ENCODE measurements at places on chromosomes 1 and 21. TPM values are rescaled to one million over a fixed set of nuclear protein-coding genes. Genes with fewer than 3 reads are reported as not detected.

RAP1A gene
- total RNA-seq: 22.7 TPM

FAM89A gene
- 8.0 TPM for total RNA-seq

KCND3 gene
- 0.21 TPM for total RNA-seq

CLCN6 gene
- total RNA-seq: 22.9 TPM

CD101 gene
- 0.70 TPM for total RNA-seq

DCDC2B gene
- total RNA-seq: not detected

PTGER3 gene
- 0.11 TPM for total RNA-seq

C8A gene
- total RNA-seq: not detected

PLA2G4A gene
- 1.1 TPM for total RNA-seq

IQCC gene
- 8.7 TPM for total RNA-seq

TLCD4 gene
- total RNA-seq: 3.3 TPM

ACKR1 gene
- total RNA-seq: not detected

TSPEAR gene
- total RNA-seq: 1.8 TPM

CYP4A22 gene
- total RNA-seq: not detected

SYT6 gene
- total RNA-seq: 41.6 TPM

CD55 gene
- total RNA-seq: 30.5 TPM

CATSPERE gene
- total RNA-seq: 0.14 TPM

TMEM79 gene
- 3.1 TPM for total RNA-seq

GPR153 gene
- 25.2 TPM for total RNA-seq

SIM2 gene
- 0.11 TPM for total RNA-seq

LHX4 gene
- 2.7 TPM for total RNA-seq

RPE65 gene
- total RNA-seq: not detected

C1QB gene
- not detected for total RNA-seq

SPATA46 gene
- total RNA-seq: not detected

TRIM63 gene
- 0.11 TPM for total RNA-seq

All from H7 (cell line).